ENCODE measurements at places on chromosomes 6 and 20.
A peak's percentile ranks its signal among the peaks of the same experiment; 100 is the strongest.

DNA sequence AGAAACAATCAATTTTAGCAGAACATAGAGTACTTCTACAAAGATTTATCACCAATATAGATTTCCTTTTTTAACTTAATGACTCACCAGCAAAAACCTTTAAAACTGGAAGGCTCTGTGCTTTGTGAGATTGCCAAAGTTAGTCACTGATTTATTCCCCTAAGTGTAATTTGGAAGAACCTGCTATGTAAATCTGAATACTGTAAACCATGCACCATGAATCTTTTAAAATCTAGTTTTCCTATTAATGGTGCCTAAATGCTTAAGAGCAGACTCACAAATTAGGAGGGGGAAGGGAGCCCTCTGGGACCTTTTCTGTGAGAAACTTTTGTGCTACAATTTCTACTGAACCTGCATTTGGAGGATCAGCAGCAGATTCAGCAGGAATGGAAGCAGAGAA, 57.8 kb upstream of the PNRC1 start:
- DNase-seq = no peak

DNA sequence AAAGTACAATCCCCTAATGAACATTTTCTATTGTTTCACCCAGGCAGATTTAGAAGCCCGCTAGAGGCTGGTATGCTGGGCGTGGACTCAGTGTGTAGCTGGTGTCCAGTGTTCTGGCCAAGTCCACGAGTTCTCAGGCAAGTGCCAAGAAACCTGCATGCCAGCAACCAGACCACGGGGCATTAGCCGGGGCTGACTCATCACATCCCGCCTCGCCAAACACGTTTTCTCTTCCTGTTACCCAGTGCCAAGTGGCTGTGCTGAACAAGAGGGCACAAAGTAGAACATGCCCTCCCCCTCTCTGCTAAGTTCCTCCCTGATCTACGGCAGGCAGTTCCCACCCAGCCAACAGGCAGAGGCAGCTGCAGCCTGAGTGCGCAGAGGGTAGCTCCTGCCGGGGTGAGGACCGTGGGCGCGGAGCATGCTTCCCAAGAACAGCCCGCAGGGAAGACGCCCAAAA, 29.6 kb downstream of the RAMACL start:
- peak; percentile 87 for DNase-seq

DNA sequence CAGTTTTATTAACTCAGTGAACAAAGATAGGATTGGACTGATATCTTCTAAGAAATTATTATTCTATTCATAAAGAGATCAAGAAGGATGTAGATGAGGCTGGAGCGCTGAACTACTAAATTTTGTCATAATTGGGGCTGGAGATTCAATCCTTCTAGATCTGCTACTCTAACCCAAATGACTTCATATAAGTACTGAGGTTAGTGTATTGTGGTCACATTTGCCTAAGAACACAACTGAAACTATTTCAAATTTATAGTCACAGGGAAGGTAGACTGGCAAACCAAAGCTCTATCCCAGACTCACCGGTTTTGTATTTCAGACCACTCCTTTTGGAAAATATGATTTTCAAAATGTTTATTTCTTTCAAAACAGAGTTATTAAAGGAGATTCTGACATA, 96.7 kb downstream of the BMP5 start:
- DNase-seq = no peak

- DNase-seq = no peak
Measured at GRCh38 chr6:145629478-145629877, 105.8 kb downstream of the EPM2A start.

DNA sequence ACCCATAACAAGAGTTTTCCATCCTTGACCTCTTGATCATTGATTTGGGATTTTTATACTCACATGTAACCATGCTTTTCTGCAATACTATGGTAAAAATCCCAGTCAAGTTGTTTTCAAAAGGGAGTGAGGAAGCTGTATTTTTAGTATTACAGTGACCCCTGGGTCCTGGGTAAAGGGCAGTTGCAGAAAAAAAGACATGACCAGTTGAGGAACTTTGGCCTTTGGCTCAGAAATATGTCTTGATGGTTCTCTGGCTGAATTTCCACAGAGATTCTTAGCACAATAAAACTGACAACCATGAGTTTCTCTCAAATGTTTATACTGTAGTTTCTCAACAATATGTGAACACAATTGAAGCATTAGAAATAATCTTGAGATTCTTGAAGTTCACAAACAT, 28.6 kb upstream of the PRL start:
- DNase-seq = no peak

- DNase-seq = peak; percentile 16
Measured at GRCh38 chr6:98946879-98947410, 801 bp downstream of the FBXL4 start.

DNA sequence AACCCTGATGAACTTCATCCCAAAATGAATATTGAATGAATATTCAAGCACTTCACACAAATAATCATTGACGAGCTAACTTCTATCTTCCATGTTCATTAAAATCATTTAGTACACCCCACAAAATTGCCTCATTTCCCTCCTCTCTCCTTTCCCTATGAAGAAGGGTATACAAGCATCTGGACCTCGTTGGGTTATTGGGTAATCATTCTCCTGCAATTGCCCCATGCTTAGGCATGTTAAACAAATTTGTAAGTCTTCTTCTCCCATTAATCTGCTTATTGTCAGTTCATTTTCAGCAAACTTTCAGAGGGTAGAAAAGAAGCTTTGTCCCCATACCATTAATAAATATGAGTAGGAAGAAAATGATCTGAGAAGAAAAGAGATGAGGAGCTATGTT, 27.6 kb downstream of the PRKN start:
- no peak for DNase-seq

- DNase-seq = no peak
Measured at GRCh38 chr6:157361886-157362285, 19.1 kb upstream of the ZDHHC14 start.

DNA sequence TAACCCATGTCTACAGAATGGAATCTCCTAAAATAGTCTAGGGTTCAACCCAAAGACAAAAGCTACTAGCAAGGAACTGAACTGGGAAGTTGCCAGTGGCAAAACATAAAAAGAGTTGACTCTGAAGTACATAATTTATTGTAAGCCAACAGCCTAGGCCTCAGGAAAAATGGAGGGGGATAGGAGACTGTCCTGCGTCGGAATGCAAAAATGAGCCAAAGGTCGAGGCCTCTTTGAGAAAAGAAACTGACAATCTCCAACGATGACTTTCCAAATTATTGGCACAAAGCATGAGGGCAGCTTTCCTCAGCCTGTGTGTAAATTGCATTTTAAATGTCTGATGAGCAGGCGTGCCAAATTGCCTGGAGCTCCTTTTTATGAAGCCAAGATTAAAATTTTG, 2.1 kb downstream of the COL12A1 start:
- DNase-seq = peak; percentile 46

GRCh38 chr20:33732166-33732970, 572 bp downstream of the ZNF341 start:
- DNase-seq = peak; percentile 80

DNA sequence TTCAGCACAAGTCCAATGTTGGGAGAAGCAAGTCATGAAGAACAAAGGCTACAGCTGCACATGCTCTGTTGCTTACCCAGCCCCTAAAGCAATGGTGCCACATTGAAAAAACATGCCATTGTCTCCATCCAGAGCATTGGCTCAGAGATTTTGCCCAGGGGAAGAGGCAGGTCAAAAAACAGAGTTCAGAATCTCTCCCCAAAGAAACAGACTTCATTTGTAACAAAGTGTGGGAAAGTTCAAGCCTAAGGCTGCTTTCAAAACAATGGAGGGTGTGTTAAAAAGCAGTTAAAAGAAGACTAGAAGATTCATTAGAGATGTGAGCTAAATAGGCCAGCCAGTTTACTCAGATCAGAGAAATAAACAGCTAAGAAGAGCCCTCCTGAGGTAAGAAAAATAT, 63.6 kb downstream of the DZANK1 start:
- DNase-seq = no peak

DNA sequence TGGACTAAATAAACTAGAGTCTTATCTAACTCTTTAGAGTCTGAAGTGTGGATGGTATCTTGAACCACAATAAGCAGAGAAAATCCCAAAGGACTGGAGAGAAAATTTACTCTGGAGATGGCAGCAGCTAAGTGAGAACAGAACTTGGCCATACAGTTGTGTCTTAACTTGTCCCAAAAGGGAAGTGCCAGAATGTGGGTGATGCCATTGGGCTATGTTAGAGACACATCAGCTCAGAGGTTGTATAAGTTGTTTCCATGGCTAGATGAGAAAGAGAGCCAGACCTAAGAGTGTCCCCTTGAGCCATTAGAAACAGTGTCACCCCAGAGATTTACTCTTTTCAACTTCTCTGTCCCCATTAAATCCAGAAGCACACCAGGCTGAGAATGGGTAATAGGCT, 36.2 kb downstream of the FOXO3 start:
- DNase-seq = no peak

DNA sequence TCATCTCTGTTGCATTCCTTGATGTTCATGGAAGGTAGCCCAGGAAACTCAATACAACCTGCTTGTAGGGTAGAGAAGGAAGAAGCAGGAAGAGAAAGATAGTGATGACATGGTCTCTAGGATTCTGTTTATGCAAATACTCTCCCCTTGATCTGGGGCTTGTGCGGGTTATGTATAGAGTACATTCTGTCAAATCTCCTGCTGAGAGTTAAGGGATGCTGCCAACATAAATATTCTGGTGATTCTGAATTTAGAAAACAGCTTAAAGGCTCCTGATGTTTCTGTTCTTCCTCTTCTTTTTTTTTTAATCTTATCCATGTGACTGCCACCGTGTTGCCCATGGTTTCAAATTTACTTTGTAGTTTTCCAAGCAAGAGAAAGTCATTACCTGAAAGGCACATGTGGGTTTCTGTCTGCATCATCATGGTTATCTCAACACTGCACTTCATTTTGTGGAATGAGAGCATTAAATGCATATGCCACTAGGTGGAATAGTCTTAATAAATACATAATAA, 150.6 kb downstream of the RPS12 start:
- DNase-seq = no peak

GRCh38 chr6:148175550-148176188, 167.0 kb upstream of the SASH1 start:
- no peak for DNase-seq

DNA sequence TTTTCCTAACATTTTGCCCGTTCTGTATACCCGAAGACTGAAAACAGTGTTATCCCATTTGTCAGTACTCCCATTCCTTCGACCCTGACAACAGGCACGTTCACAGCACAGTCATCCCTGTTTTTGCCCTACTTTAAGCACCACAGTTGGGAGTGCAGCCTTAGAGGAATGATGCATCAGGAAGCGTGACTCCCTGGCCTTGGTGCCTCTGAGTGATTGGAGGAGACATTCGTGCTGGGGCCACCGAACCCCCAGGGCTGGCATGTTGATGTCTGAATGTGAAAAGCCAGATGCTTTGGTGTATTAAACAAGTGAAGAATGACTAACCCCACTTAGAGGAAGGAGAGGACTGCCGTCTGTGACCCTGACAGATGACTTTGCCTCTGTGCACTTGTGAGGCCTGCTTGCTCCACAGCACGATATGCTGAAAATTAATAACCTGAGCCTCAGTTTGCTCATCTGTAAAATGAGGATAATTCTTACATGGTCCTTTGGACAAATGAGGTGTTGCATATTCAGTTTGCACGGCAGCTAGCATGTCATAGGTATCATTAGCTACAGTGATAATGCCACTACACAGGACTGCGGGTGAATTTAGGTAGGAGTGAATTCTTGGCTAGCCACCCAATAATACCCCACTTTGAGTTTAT, 36.0 kb downstream of the STK35 start:
- DNase-seq = no peak

DNA sequence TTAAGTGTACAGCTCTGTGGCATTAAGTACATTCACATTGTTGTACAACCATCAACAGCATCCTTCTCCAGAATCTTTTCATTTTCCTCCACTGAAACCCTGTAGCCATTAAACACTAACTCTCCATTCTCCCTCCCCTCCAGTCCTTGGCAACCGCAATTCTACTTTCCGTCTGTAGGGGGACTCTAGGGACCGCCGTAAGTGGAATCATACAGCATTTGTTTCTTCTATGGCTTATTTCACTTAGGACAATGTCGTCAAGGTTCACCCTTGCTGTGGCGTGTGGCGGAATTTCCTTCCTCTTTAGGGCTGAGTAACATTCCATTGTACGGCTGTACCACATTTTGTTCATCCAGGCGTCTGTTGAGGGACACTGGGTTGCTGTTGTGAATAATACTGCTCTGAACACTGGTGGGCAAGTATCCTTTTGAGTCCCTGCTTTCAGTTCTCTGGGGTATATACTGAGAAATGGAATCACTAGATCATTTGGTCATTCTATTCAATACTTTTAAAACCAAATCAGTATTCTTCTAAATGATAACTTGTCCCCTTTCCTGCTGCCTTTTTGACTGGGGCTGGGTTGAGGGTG, 50.7 kb downstream of the PPP1R3G start:
- DNase-seq = no peak

DNA sequence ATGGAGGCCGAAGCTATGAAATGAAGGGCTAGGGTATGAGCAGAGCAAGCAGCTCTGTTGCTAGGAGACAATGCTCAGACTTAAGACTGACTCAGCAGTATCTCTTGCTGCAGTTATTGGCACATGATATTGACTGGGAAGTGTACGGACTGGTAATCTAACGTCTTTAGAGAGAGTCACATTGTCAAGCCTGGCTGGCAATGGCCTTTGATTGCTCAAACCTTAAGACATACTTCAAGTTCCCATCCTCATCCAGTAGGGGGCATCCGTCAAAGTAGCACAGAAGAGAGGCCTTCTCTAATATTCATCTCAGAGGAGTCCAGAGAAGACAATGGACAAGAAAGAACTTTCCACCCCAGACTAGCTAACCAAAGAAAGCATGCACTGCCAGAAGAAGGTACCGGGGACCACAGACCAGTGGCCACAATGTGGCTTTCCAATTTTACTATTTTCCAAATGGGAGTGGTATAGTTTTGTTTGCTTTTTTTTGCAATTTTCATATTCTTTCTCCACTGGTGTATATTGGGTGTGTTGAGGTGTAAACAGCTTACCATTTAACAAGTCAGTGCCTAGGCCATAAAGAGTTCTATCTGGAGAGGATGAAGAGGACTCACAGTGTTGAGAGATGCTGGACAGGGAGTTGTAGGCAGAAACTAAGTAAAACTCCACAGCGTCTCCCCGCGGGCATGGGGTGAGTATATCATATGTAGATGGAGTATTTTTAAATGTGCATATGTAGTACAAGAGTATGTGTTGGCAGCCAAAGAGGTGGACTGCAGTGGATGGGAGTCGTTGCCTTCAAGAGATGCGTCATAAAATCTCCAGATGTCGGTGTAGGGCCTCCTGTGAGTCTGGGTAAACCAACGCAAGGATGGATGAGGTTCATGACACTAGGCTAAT, 36.7 kb downstream of the LRFN2 start:
- no peak for DNase-seq

DNA sequence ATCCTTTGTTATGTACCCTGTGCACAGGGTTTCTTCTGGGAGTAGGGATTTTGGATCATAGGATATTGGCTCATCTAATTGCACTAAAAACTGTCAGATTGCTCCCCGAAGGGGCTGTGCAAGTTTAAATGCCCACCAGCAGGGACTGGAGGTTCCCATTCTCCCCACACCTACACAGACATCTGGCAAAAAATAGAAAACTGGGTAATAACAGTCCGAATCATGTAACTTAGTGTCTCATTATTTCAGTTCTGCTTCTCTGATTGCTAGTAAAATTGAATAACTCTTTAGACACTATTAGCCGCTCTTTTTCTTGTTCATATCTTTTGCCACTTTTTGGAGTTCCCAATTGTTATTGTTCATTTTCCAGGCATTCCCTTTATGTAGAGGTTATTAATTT, 5.3 kb downstream of the PSMF1 start:
- DNase-seq = no peak
